ENCODE measurements at places on chromosomes 16 and 17. TPM values are rescaled to one million over a fixed set of nuclear protein-coding genes. Genes with fewer than 3 reads are reported as not detected.

DNA sequence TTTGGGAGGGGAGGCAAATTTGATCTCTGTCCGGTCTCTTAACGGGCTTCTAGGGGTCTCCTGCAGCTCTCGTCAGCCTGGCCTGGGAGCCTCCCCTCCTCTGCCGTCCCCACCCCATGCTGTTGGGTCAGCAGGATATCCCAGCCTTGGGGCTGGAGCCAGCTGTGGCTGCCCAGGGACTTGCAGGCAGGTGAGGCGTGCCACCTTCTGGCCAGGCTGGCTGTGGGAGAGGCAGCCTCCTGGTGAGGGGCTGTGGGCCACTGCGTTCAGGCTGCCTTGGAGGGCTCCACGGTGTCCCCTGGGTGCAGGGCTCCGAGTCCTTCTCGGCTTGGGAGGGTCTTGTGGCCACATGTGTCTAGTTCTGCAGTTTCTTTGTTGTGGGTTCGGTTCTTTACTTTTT, 34.6 kb downstream of the TBCD start:
- DNase-seq = no peak

DNA sequence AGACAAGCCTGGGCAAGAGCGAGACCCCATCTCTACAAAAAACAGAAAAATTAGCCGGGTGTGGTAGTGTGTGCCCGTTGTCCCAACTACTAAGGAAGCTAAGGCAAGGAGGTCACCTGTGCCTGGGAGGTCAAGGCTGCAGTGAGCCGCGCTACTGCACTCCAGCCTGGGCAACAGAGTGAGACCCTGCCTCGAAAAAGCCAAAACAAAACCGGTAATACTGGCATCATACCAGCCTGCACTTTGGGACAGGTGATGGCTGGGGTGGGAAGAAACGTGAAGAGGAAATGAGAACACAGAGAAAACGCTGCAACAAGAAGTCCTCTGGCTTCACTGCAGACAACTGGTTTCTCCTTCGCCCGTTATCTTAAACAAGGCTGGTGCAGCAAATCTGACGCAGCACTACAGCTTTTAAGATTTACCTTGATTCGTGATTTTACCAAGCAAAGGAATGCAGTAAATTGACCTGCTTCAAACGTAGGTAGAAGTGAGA, 725 bp upstream of the CASC3 start:
- DNase-seq = no peak

The USP31 gene
- 17.9 TPM for total RNA-seq

The RNF135 gene
- total RNA-seq = 3.7 TPM

GRCh38 chr16:22670044-22670536, 143.9 kb upstream of the HS3ST2 start:
- no peak for DNase-seq

DNA sequence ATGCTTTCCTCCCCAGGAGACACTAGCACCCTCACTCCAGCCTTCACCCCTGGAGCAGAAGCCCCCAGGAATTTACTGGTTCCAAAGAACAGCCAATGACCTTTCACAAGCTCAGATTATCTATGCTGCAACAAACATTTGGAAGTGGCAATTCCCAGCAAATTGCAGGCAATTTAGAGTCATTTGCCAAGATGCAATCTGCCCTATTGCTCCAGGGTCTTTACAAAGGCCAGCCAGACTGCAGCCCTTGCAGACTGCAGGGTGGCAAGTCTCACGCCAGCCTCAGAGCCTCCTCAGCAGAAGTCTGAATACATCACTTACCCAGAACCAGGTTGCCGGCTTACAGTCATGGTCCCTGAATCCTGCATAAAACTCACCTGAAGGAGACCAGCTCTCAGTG, 21.8 kb downstream of the AXIN1 start:
- no peak for DNase-seq

DNA sequence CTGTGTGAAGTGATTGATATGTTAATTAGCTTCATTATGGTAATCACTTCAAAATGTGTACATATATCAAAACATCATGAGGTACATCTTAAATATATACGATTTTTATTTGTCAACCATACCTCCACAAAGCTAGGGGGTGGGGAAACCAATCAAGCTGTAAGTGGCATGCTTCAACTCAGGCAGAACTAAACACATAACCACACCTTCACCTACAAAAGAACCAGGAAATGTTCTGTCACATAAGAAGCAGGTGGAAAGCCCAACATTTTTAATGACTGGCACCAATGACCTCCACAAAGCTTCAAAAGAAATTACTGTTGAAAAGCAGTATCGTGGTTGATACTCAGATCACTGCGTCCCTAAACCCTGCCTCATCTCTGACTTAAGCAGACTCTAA, 867.7 kb upstream of the EEF2KMT start:
- DNase-seq = no peak

GRCh38 chr16:50717091-50717490, 23.7 kb downstream of the NOD2 start:
- no peak for DNase-seq

- DNase-seq = no peak
Measured at GRCh38 chr17:36881323-36881722, 56.0 kb upstream of the LHX1 start.

DNA sequence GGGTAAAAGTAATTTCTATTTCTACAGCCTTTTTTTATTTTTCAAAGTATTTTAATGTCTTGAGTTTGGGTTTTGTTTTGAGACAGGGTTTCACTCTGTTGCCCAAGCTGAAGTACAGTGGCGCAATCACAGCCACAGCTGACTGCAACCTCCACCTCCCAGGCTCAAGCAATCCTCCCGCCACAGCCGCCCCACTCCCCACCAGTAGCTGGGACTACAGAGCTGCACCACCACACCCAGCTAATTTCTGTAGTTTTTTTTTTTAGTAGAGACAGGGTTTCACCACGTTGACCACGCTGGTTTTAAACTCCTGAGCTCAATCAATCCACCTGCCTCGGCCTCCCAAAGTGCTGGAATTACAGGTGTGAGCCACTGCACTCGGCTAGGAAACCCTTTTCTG, 44.0 kb downstream of the TUBD1 start:
- DNase-seq = no peak

DNA sequence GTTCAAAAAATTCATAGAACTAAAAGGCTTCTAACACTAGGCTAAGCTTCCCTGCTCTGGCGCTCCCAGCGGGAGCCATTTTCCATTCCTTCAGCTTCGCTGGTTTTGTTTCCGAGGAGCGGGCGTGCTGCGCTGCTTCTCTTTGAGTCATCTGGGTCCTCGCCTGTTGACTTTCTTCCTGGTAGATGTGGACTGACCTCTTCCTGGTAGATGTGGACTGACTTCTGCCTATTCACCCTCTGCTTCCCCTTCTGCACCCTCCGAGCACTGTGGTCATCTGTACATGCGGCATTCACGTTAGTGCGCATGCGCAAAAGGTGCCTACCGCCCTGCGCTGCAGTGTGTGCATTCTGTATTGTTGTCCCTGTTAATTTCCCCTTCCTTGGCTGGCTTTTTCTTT, 40.8 kb upstream of the SEC14L1 start:
- DNase-seq = no peak

DNA sequence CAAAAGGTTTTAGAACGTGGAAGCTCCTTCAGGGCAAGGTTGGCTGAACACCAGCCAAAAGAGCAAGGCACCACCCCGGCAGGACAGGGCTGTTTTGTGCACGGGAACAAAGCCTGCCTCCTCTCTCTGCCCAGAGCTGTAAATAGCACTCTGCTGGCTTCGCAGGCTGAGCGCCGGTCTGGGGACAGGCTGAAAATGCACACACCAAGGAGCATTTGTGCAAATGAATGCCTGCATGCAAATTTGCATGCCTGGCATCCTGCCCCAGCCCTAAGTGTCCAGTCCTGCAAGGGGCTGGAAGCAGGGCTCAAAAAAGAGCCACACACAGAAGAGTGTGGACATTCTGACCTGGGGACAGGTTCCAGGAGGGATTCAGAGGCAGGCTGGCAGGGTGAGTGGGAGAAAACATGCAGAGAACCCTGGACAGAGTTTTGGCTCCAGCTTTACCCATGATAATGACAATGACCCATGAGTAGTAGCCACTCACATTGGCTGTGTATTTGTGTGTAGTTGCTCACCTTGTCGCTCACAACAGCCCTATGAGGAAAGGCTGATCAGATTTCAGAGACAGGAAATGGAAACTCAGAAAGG, 11.7 kb downstream of the ABAT start:
- no peak for DNase-seq

GRCh38 chr17:75950855-75951554, 10.2 kb upstream of the FBF1 start:
- no peak for DNase-seq

- no peak for DNase-seq
Measured at GRCh38 chr16:72969146-72969545, 78.8 kb downstream of the ZFHX3 start.

GRCh38 chr17:63741143-63741407, 524 bp downstream of the STRADA start:
- DNase-seq = no peak

The HOXB2 gene
- total RNA-seq = not detected

- DNase-seq = peak; percentile 87
Measured at GRCh38 chr16:5450409-5451104, 353.0 kb upstream of the EEF2KMT start.

- no peak for DNase-seq
Measured at GRCh38 chr17:73404246-73404645, 92.4 kb upstream of the CDC42EP4 start.

GRCh38 chr17:4504188-4504587, 5.5 kb downstream of the SPNS2 start:
- no peak for DNase-seq

DNA sequence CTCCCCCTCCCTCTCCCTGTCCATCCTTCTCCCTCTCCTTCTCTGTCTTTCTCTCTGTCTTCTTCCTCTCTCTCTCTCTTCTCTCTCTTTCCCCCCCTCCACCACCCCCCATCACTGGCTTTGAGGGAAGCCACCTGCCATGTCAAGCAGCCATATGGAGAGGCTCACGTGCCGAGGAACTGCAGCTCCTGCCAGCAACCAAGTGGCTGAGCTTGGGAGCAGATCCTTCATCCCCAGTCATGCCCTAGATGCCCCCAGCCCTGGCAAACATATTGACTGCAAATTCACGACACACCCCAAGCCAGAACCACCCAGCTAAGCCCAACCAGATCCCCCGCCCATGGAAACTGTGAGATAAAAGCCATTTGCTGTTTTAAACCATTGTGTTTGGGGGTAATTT, 40.9 kb upstream of the RBFOX3 start:
- DNase-seq = no peak

- DNase-seq = no peak
Measured at GRCh38 chr16:83348991-83349390, 458.8 kb upstream of the HSBP1 start.

The HBQ1 gene
- 6.6 TPM for total RNA-seq

- DNase-seq = peak; percentile 76
Measured at GRCh38 chr16:78503602-78504001, 404.1 kb downstream of the WWOX start.

DNA sequence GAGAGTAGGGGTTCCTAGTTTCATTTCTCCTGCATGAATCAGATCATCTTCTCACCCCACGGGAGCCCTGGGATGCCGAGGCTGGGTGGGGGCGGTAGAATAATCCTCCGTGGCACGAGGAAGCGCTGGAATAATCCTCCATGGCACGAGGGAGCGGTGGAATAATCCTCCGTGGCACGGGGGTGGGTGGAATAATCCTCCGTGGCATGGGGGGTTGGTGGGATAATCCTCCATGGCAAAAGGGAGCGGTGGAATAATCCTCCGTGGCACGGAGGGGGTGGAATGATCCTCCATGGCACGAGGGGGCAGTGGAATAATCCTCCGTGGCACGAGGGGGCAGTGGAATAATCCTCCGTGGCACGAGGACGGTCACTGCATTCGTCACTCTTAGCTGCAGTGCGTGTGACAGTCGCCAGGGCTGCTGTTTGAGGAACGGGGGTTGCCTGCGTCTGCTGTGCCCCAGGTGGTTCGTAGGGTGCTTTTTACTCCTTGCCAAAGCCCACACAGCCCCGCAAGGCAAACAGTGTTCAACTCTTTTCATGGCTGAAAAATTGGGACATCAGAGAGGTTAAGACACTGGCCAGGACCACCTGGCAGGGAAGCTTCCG, 152.5 kb downstream of the BANP start:
- no peak for DNase-seq

The BAIAP3 gene
- 23.0 TPM for total RNA-seq

DNA sequence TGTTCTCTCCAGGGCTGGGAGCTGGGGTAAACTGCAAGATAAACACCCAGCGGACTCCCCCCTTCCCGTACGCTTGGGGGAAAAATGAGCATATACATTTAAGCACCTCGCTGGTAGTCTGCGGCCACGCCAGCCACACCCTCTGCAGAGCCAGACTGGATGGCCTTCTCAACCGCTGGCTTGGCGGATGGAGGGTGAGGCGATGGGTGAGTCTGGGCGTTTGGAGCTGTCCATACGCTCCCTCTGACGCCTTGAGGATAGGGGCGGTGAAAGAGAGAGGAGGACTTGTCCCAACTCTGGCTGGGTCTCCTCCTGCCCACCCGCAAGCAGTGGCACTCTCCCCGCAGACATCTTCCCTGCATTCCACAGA, 1.0 kb downstream of the ITGA3 start:
- peak; percentile 49 for DNase-seq

The HAP1 gene
- total RNA-seq = 3.5 TPM

DNA sequence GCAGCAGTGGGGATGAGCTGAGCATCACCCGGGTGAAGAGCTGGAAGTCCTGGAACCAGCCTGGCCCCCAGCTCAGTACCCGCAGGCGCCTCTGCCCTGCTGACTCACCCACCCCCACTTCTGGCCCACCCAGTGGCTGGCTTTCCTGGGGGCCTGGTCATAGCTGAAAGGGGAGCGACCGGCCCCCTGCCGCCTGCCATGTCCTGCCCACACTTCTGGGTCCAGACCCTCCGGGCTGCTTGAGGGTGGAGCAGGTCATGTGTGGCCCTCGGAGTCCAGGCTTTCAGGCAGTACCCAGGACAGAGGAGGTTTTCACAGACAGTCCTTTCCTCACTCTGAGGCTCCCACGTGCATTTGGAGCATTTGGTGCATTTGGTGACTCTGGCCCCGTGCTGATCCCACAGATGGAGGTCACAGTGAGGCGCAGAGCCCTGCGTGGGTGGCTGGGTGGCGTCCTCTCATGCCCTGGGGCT, 7.1 kb upstream of the PIEZO1 start:
- no peak for DNase-seq

DNA sequence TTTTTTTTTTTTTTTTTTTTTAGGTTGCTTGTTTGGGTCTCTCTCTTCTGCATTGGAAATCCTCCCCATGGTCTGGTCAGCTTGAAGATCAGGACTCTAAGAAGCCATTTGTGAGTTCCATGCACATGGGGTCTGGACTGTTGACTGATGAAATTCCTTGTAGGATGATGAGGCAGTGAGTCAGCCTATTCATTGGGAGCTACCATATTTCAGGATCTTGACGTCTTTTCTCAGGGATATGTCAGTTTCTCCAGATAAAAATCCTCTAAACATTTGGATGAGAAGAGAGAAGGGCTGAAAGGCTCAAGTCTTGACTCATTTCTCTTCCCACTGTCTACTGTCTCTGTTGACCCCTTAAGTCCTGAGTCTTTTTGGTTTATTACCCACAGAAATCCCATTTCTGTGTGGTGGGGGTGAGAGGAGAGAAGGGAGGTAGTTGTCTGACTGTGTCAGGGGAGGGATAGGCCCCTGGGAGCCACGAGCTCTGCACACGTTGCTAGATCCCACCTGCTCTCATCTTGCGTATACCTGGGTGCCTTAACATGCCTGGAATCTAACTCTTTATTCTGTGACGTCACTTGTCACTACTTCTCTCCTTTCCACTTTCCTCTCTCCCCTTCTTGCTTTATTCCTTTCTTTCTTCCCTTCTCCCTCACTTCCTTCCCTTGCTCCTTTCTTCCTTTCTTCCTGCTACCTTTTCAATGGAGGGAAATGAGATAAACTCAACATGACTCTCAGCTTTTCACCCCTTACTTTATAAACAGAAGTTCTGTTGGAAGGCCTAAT, 333.1 kb upstream of the XYLT1 start:
- DNase-seq = no peak

GRCh38 chr16:67530013-67530939, 1.6 kb downstream of the RIPOR1 start:
- DNase-seq = peak; percentile 54
